ENCODE measurements at places on chromosomes 7 and 10.

GRCh38 chr7:4083513-4083912 lies 598.6 kb upstream of the FOXK1 start:
- no peaks in the 10 kb centered on the region for H3K27me3 ChIP-seq
- H3K4me1 ChIP-seq = no peaks in the 10 kb centered on the region
- no peaks in the 10 kb centered on the region for H3K36me3 ChIP-seq
- no peak overlapping the region for H3K27ac ChIP-seq

- H3K36me3 ChIP-seq = no peaks in the 10 kb centered on the region
- no peak overlapping the region for H3K4me3 ChIP-seq
- DNase-seq = no peak
- H3K27me3 ChIP-seq = no peaks in the 10 kb centered on the region
Measured at GRCh38 chr7:4129481-4130122, 552.5 kb upstream of the FOXK1 start.

GRCh38 chr7:131110297-131111080 lies 217.2 kb upstream of the MKLN1 start:
- DNase-seq = no peak
- H3K27ac ChIP-seq = peak overlapping the region; percentile 92
- H3K27me3 ChIP-seq = no peaks in the 10 kb centered on the region
- peak overlapping the region; percentile 85 for H3K4me3 ChIP-seq
- no peaks in the 10 kb centered on the region for H3K36me3 ChIP-seq
- H3K4me1 ChIP-seq = peaks cover 32% of the 10 kb centered on the region

GRCh38 chr7:107944411-107945169 lies 53.6 kb downstream of the DLD start:
- peaks cover 18% of the 10 kb centered on the region for H3K4me1 ChIP-seq
- H3K27me3 ChIP-seq = no peaks in the 10 kb centered on the region
- DNase-seq = no peak
- H3K4me3 ChIP-seq = no peak overlapping the region
- peaks cover 18% of the 10 kb centered on the region for H3K36me3 ChIP-seq
- H3K27ac ChIP-seq = no peak overlapping the region

DNA sequence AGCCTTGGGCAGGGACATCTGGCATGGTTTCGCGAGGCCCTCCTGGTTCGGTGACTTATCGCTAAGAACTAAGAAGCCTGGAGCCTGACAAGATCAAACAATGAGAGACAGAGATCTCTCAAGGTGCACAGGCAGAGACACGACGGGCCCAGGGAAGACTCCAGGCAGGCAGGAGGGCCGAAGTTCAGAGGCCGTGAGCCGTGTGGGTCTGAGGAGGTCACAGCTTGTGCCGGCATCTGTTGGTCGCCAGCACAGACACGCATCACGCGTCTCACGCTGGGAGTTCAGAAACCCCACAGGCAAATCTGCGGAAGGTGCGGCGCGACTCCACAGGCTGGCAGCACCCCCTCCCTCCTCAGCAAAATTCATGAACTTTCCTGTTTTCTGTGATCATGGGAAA lies 314.0 kb downstream of the DNAJB6 start:
- DNase-seq = no peak
- H3K27ac ChIP-seq = no peak overlapping the region
- H3K27me3 ChIP-seq = no peaks in the 10 kb centered on the region
- H3K4me1 ChIP-seq = no peaks in the 10 kb centered on the region
- H3K36me3 ChIP-seq = no peaks in the 10 kb centered on the region

GRCh38 chr10:17659365-17659764 lies 15.4 kb downstream of the STAM start:
- H3K4me3 ChIP-seq = no peak overlapping the region
- peaks cover 14% of the 10 kb centered on the region for H3K4me1 ChIP-seq
- no peak for DNase-seq
- no peak overlapping the region for H3K27ac ChIP-seq
- no peaks in the 10 kb centered on the region for H3K27me3 ChIP-seq

DNA sequence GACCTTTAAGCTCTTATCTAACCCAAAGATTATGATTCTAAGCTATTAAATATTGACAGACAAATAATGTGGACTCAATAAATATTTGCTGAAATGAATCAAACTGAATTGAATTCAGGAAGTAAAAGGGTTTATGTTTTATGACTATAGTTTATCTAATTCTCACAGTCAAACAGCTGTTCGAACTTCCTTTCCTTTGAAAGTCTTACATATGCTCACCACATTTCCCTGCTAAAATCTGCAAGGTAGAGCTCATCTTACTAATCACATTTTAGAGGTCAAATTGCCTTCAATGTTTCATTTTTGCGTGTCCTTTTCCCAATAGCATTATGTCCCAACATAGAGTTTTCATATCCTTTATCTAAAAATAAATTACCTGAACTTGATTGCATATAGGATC lies 154.9 kb upstream of the PPP1R3A start:
- H3K36me3 ChIP-seq = no peaks in the 10 kb centered on the region
- no peak overlapping the region for H3K4me3 ChIP-seq
- DNase-seq = no peak
- no peaks in the 10 kb centered on the region for H3K27me3 ChIP-seq
- no peak overlapping the region for H3K27ac ChIP-seq

DNA sequence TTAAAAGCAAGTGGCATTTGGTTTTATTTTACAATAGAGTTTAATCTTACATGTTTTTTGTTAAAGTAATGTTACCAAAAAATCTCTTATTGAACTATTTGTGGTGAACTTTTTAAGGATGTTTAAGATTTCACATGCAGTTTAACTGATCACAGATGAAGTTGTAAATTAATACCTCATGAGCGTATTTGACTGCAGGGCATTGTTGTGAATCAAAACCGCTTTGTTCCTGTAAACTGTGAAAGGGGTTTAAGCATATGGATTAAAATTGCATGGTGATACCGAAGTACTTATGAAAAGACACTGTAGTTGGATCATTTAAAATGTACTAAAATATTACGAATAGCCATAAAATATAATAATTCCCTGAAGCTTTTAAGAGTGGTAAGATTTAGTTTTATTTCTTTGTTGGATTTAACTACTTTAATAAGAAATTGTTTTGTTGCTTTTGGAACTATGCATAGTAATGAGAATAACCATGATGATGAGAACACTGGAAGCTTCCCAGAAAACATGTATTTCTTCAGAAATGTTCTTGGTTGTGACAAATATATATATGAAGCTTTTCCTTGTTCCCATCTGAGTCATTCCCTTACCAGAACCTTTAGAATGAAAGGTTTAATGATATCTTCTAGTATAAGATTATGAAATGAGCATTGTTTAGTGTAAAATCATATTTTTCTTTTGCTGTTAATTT lies 131.3 kb downstream of the ADK start:
- no peaks in the 10 kb centered on the region for H3K36me3 ChIP-seq
- no peak overlapping the region for H3K4me3 ChIP-seq
- no peak overlapping the region for H3K27ac ChIP-seq

GRCh38 chr7:48643431-48644013 lies 280.8 kb upstream of the CDC14C start:
- no peak for DNase-seq
- H3K4me3 ChIP-seq = no peak overlapping the region
- H3K27ac ChIP-seq = no peak overlapping the region
- no peaks in the 10 kb centered on the region for H3K27me3 ChIP-seq
- no peaks in the 10 kb centered on the region for H3K36me3 ChIP-seq

Data from keratinocyte (primary cell).